Activated CD4-positive, alpha-beta T cell treated with anti-CD3 and anti-CD28 coated beads, Interleukin-2, amount 10 ng/mL, durations not matched to agents 24 days and 14 days (primary cell): ENCODE measurements at places on chromosomes 12 and 14. TPM values are rescaled to one million over a fixed set of nuclear protein-coding genes. Genes with fewer than 3 reads are reported as not detected.

The PTPRR gene
- total RNA-seq, result not detected in 2 replicates

The COCH gene
- 1.1 and 1.2 TPM in 2 replicates for total RNA-seq

The MGST1 gene
- 1.2 TPM in 1 of 2 replicates, not detected in the other for total RNA-seq

The ADGRD1 gene
- 0.84 and 0.95 TPM in 2 replicates for total RNA-seq

The EML5 gene
- total RNA-seq, result 0.66 and 0.82 TPM in 2 replicates

The TAS2R14 gene
- 2.7 and 3.5 TPM in 2 replicates for total RNA-seq

GRCh38 chr12:48351022-48351708, 446 bp upstream of the ZNF641 start:
- peaks cover 9% of the 10 kb centered on the region for H3K27me3 ChIP-seq
- H3K4me1 ChIP-seq, result peaks cover 23% of the 10 kb centered on the region

DNA sequence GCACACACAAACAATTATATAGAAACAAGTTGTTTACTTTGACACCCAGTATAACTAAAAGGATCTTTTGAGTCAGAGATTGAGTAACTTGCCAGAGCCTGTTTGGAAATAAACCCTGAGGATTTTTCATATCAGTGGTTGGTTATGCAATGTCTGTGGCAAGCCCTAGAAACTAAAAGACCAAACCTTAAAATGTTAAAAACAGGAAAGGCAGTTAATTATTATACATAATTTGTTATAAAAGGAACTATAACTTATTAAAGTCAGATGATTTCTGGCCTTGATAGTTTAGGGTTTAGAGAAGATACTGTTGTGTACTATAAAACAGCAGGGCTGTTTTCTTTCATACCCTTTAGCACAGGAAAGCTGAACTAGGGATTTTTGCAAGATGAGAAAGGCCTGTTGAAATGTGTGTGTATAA, 44.1 kb downstream of the PSEN1 start:
- H3K27ac ChIP-seq, result peak overlapping the region; percentile 49
- DNase-seq, result no peak
- H3K4me3 ChIP-seq, result no peak overlapping the region
- H3K36me3 ChIP-seq, result peaks cover 33% of the 10 kb centered on the region

DNA sequence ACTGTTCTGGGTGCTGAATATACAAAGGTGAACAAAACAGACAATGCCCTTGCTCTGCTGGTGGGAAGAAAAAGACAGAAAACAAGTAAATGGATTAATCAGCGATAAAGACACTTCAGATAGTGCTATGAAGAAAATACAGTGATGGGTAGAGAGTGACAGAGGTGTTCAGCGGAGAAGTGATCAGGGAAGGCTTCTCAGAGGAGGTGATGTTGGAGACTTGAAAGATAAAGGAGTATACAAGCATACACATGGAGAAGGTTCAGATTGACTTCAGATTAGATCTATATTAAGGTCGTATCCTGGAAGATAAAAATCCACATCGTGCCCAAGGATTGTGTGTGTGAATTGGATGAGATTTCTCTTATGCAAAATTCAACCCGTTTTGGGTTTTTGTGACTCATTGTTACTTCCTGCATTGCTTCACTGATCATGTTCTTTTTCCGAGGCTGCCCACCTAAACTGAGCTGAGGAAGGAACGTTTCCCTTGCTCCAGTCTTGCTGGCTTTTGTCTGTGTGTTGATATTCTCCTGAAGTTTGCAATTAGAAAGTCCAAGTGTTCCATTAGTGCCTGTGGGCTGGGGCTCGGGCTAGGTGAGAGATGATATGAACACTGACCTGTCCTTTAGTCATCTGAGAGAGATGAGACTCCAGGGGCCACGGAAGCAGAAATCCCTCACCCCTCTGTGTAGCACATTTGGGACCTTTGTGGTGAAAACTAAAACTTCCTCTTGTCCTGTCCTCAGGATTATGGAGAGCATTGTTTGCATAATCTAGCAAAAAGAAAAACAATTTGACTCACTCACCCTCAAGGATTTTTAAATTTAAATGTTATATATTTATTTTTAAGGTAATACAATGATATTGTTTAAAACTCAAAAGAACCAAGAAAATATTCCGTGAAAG, 27.6 kb downstream of the PLXNC1 start:
- H3K27ac ChIP-seq, result peak overlapping the region; percentile 10
- peaks cover 48% of the 10 kb centered on the region for H3K4me1 ChIP-seq
- H3K36me3 ChIP-seq, result peaks cover 56% of the 10 kb centered on the region
- no peak for DNase-seq
- no peaks in the 10 kb centered on the region for H3K27me3 ChIP-seq

GRCh38 chr14:51628238-51628637, 23.5 kb upstream of the FRMD6 start:
- H3K27ac ChIP-seq, result no peak overlapping the region
- no peak for DNase-seq
- peaks cover 8% of the 10 kb centered on the region for H3K27me3 ChIP-seq
- no peak overlapping the region for H3K4me3 ChIP-seq

DNA sequence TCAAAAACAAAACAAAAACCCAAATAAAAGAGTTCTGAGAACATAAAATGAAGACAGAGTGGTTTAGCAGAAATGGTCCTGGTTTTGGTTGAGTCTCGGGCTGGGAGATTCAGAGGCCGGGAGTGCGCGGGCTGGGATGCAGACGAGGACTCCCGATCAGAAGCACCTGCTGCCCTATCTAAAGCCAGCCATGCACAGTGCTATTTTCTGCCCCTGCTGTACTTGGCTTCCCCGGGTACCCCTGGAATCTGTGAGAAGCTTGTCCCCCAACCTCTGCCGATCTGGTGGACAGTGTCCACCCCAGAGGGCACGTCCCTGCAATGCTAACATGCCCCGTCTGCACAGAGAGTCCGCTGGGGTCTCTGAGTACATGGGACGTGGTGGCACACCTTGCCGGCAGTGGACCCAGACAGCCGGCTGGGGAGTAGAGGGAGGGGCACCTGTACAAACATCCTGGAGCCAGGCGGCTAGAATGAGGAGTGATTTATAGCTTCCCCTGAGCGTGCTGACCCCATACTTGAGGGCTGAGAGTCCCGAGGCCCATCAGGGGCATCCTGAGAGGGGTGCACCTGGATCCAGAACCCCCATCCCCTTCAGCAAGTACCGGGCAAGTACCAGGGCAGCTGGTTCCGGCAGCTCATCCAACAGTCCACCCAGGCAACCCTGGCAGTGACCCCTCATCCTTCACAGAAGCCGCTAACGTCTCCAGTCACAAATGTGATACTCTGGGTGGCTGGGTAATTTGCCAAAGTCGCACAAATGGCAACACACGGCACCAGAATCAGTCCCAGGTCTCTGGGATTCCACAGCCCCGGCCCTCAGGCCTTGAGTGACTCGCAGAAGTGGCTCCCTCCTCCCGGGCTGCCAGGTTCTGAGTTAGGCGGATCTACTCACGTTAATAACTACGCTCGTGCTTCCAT, 37.1 kb downstream of the CHGA start:
- peaks cover 6% of the 10 kb centered on the region for H3K36me3 ChIP-seq
- no peak overlapping the region for H3K4me3 ChIP-seq
- no peaks in the 10 kb centered on the region for H3K4me1 ChIP-seq

- no peak for DNase-seq
- H3K27me3 ChIP-seq, result peaks cover 3% of the 10 kb centered on the region
- H3K27ac ChIP-seq, result no peak overlapping the region
- H3K4me1 ChIP-seq, result no peaks in the 10 kb centered on the region
These were observed 51.4 kb upstream of the TMX1 start for GRCh38 chr14:51188566-51189185.

GRCh38 chr14:50871914-50872732, at the start of gene ABHD12B:
Gene ABHD12B, plus strand, starts transcription at chr14:50872053. Its CDS starts 122 bp downstream, at chr14:50872175.
- no peak within 1 kb of the TSS for H3K27ac ChIP-seq
- H3K4me3 ChIP-seq, result no peak within 1 kb of the TSS
- H3K27me3 ChIP-seq, result peaks cover 80% of the 10 kb centered on the region
- no peak for DNase-seq
- H3K36me3 ChIP-seq, result no peaks in the 10 kb centered on the region

DNA sequence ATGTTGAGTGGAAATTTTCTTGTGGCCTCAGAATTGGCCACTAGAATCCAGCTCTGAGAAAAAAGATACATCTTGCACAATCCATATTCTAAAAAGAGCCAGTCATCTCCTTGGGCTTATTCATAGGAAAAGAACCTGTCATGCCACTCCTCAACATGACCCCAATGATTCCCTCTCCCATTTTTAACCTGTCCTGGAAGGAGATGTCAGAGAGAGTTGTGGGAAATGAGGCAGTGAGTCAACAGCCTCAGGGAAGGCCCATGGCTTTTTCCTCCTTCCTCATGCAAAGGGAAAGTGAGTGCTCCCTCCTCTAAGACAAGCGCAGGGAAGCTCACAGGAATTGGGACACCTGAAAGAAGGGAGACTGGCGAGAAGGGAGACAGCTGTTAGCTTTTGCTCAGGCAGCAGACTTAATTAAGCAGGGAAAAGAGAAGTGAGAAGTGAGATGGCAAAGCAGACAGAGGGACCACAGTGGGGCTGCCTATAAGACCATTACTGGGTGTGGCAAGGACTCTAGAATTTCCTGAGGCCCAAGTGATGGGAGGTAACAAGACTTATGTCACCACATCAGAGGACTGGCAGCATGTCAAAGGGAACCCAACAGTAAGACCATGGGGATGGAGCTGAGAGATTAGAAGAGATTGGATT, 10.2 kb upstream of the DHRS7 start:
- peaks cover 2% of the 10 kb centered on the region for H3K4me1 ChIP-seq
- DNase-seq, result no peak
- no peaks in the 10 kb centered on the region for H3K27me3 ChIP-seq
- H3K4me3 ChIP-seq, result no peak overlapping the region
- H3K36me3 ChIP-seq, result no peaks in the 10 kb centered on the region
- H3K27ac ChIP-seq, result no peak overlapping the region

- H3K4me1 ChIP-seq, result peaks cover 19% of the 10 kb centered on the region
- no peak for DNase-seq
- peaks cover 48% of the 10 kb centered on the region for H3K36me3 ChIP-seq
- peak overlapping the region; percentile 48 for H3K27ac ChIP-seq
These were observed 61.3 kb downstream of the TRAF3 start for GRCh38 chr14:102838501-102838900.

GRCh38 chr14:68523989-68524725, 268.7 kb downstream of the ZFP36L1 start:
- peaks cover 2% of the 10 kb centered on the region for H3K36me3 ChIP-seq
- H3K27me3 ChIP-seq, result peaks cover 4% of the 10 kb centered on the region
- peaks cover 3% of the 10 kb centered on the region for H3K4me1 ChIP-seq

DNA sequence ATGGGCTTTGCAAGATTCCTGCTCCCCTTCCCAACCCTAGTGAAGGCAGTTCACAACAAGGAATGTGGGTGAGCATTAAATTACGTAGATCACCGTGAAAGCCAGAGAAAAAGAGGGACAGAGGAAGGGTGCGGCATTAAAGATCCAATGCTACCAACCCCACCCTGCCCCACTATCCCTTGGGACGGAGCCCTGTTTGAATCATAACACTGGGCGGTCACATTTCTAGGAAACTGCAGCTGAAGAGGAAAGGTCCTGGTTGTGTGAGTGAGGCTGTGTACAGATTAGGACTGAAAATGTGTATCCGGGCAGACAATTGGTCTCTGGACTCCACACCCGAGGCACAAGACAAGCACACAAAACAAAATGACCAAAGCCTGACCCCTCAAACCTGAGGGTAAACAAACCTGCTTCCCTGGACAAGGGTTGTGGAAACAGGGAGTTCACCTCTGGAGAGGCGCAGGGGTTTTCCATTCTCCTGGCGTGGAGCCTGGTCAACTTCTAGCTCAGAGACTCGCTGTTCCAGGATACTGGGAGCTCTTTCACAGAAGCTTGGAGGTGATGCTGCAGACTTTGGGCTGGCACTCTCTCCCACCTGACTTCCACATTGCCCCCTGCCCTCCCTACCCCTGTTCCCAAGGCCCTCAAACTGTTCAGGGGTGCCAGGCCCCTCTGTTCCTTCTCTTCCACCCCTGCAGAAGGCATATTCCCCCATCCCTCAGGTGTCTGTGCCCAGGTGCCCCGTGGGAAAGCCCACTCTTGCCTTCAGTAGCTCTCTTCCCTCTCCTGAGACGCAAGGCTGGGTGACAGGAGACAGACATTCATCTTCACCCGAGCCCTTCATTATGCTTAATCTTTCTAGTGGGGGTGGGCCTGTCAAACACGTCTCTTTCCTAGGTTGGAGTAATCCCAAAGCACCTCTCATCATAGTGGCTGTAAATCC, 16.5 kb downstream of the NINJ2 start:
- no peak overlapping the region for H3K27ac ChIP-seq
- peaks cover 42% of the 10 kb centered on the region for H3K4me1 ChIP-seq
- peaks cover 7% of the 10 kb centered on the region for H3K36me3 ChIP-seq
- no peaks in the 10 kb centered on the region for H3K27me3 ChIP-seq
- DNase-seq, result no peak

- H3K4me1 ChIP-seq, result peaks cover 2% of the 10 kb centered on the region
- no peaks in the 10 kb centered on the region for H3K36me3 ChIP-seq
- H3K4me3 ChIP-seq, result no peak overlapping the region
- peaks cover 64% of the 10 kb centered on the region for H3K27me3 ChIP-seq
- H3K27ac ChIP-seq, result no peak overlapping the region
These were observed 13.5 kb upstream of the GPATCH2L start for GRCh38 chr14:76138119-76138757.

DNA sequence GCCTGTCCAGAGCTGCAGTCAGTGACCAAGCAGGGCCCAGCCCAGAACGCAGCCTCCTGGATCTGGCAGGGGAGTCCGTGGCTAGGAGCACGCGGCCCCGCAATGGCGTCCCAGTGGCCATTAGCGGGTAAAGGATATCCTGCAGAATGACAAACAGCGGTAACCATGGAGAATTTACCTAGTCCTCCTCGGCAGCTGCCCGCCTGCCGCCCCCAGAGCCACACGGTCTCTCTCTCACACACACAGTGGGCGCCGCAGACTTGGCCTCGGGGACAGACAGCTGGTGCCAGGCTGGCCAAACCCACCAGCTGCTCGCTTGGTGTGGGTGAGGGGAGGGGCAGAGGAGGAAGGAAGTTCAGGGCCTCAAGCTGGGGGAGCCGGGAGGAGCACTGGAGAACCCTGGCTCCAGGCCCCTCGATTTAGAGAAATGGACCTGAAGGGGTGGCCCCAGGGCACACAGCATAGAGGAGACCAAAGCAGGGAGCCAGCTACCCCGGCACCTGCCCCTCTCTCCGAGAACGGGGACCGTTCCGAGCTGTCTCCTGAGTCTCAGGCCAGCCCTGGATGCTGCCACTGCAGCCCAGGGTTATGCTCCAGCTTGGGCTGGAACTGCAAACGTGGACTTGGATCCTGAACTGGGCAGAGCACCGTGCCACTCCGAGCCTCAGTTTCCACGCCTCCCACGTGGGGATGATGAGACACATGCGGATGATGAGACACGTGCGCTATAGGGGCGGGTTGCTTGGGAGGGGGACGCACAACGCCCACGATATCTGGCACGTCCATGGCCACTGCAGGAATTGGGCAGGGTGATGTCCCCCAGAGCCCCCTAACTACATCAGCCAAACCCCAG, 3.4 kb downstream of the CDK2AP1 start:
- H3K36me3 ChIP-seq, result peaks cover 5% of the 10 kb centered on the region
- H3K27me3 ChIP-seq, result no peaks in the 10 kb centered on the region
- DNase-seq, result no peak
- H3K27ac ChIP-seq, result peak overlapping the region; percentile 60
- H3K4me3 ChIP-seq, result no peak overlapping the region
